ENCODE measurements at places on chromosomes 16 and 17.
A peak's percentile ranks its signal among the peaks of the same experiment; 100 is the strongest.

DNA sequence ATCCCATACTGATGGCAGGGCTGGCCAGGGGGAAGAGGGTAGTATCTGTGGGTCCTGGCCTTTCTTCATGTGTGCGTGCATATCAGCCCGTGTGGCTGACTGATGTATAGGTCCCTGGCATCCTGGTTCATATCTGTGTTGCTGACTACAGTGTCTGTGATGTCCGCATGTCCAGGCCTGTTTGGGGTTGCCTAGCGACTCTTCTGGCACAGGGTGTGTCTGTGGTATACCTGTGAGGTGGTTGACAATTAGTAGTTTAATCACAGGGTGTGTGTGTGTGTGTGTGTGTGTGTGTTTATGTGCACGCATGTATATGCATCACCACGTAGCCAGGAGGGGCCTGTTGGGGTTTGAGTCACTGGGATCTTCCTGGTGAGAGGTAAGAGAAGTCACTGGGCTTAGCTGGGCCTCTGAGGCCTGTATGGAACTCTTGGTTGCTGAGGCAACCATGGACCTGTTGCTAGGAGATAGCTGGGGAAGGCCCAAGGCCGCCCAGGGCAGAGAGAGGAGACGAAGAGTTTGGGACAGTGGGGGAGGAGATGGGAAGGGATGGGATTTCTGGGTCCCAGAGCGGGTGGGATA lies 603 bp upstream of the TMEM95 start:
- no peak for DNase-seq

- DNase-seq = no peak
Measured at GRCh38 chr16:85206472-85207356, 94.4 kb upstream of the CIBAR2 start.

DNA sequence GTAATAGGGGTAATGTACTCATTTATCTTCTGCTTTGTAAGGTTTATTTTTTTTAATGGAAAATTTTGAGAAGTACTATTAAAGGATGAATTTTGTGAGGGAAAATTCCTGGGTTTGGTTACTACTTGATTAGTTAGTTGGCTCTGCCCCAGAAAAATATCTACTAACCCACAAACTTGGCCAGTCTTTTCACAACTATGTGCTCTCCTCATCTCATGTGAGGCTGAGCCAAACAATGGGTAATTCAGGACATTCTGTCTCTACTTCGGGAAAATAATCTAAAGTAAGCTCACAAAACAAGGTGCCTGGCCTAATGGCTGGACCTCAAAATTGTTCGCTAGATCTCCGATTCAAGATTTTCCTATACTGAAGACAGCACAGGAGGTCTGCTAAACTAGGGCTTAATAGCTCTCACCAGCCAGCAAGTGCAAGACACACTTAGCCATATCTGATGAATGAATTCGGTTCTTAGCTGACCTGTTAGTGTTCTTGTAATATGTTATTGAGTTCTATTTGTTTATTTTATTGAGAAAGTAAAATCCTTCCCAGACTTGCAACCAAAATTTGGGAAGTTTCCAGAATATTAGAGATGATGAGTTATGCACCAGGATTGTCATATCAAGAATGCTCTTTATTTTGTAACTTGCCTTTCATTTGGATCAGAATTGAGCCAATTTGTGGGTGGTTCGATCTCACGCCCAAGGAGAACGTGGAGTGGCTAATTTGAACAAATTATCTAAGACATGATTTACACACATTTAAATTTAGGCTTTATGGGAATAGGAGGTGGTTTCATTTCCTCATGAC lies 5.7 kb downstream of the KCNJ16 start:
- DNase-seq = no peak

GRCh38 chr16:67943619-67944504 lies at the start of gene LCAT:
TSS of gene LCAT (minus strand) at chr16:67944120. CDS start at chr16:67944101, 19 bp downstream.
- DNase-seq = no peak

GRCh38 chr16:14448879-14449278 lies 181.2 kb downstream of the PARN start:
- DNase-seq = peak; percentile 4

DNA sequence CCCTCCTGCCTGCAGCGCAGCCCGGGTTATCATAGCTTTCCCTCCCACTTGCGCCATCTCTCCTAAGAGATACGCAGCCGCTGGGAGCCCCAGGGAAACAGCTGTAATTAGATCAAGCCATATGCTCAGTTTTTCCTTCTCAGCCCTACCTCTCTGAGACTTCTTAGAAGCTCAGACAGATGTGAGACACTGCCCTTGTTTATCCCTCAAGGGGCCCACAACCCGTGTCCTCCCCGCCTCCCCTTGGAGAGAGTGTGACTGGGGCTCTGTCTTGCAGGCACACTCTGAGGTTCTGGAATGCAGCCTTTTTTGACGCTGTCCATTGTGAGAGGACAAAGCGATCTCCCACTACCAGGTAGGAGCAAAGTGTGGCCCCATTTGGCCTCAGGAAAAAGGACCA lies 31.2 kb downstream of the CIBAR2 start:
- no peak for DNase-seq

DNA sequence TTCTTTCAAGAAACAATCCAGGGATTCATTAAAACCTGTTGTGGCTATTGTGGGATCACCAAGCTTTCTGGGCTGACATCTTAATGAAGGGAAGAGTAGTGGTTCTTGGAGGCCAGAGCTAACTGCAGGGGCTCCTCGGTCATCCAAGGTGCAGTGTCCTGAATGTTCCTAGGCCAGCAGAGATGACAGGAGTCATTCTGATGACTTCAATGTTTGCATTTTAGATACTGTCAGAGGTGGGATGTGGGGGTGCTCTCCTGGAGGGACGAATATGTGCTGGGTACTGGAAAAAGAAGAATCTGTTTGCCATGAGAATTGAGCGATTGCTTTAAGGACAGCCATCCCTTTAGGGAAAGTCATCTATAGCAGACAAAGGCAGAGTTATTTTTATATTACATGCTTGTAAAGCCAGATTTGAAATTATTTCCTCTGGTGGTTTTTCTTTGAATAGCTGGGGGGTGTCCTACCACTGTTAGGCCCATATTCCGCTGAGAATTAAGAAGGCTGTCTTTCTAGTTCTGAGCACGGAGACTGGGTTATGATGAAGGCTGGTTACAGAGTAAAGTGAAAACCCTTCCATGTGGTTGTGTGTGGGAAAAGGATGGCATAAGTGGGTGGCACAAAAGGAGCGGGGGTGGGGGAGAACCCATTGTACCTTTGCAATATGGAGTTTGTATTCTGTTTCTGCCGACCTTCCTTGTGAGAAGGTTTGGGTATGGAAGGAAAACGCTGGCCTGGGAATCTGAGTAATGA lies 7.4 kb downstream of the HLF start:
- DNase-seq = no peak
